ENCODE measurements at places on chromosomes 4 and X.

DNA sequence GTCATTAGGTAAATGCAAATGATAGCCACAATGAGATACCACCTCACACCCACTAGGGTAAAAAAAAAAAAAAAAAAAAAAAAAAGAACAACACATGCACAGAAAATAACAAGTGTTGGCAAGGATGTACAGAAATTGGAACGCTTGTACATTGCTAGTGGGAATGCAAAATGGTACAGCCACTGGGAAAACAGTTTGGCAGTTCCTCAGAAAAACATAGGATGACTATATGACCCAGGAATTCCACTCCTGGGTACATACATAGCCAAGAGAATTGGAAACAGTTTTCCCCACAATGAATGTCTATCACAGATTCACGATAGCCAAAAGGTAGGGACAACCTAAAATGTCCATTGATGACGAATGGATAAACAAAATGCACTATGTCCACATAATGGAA is 161.3 kb upstream of the MAMLD1 start:
- no peak for DNase-seq

- no peak for DNase-seq
Measured at GRCh38 chr4:80065601-80066000, 7.4 kb downstream of the ANTXR2 start.

DNA sequence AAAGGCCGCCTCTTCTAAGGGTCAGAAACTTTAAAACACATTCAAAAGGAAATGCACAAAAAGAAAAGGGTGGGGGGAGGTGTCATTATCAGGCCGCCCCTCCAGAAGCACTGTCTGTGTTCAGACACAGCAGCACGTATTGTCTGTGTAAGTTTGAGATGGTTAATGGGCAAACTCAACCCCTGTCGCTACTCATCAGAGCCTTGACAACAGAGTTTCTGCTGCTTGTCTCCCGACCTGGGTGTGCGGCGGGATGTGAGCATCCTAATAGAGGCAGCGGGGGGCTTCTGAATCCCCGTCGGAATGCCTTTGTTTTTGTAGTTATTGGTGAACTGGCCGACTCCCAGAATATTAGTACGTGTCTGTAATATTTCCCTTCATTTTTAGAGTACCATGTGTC is 158.9 kb downstream of the DCTD start:
- no peak for DNase-seq

DNA sequence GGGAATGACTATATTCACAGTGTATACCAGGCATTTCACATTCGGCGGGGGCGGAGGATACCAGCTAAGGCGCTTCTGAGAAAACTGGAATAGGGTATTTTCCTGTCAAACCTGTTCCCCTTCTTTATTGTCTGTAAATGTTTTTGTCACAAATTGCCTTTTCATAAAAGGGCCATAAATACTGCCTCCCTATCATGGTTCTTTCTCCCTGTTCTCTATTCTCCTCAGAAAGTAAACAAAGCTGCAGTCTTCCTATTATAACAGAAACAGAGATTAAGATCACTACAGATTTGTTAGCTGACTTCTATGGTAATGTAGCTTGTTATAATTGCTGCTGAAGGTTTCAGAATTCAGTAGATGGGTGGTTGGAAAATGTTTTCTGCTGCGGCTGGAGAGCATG is 32.2 kb downstream of the MID2 start:
- no peak for DNase-seq

DNA sequence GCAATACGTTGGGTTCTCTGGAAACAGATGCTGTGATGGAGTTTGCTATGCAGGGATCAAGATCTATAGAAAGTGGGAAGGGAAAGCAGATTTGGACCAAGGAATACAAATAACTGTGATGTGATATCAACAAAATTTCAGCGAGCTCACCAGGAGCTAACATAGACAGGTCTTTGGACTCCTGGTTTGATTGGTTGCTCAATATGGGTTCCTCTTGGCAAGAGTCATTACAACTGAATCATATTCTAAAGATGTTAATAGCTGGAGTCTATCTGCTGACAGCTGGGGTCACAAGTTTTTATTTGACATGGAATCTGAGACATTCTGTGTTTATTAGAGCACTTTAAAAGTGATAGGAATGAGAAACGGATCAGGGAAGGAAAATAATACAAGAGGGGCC is 637.6 kb upstream of the GNPDA2 start:
- no peak for DNase-seq

DNA sequence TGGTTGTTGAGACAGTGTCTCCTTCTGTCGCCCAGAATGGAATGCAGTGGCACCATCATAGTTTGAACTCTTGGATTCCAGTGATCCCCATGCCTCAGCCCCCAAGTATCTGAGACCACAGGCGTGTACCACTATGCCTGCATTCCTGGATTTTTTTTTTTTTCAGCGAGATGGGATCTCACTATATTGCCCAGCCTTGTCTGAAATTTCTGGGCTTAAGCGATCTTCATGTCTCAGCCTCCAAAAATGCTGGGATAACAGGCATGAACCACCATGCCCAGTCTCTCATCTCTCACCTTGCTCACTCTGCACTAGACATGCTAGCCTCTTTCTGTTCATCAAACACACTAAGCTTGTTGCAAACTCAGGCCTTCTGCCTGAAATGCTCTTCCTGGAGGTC is 104.1 kb downstream of the UBE2K start:
- no peak for DNase-seq

- no peak for DNase-seq
Measured at GRCh38 chr4:60544981-60545380, 655.1 kb upstream of the ADGRL3 start.

- DNase-seq = no peak
Measured at GRCh38 chr4:10773656-10774055, 89.1 kb upstream of the CLNK start.

DNA sequence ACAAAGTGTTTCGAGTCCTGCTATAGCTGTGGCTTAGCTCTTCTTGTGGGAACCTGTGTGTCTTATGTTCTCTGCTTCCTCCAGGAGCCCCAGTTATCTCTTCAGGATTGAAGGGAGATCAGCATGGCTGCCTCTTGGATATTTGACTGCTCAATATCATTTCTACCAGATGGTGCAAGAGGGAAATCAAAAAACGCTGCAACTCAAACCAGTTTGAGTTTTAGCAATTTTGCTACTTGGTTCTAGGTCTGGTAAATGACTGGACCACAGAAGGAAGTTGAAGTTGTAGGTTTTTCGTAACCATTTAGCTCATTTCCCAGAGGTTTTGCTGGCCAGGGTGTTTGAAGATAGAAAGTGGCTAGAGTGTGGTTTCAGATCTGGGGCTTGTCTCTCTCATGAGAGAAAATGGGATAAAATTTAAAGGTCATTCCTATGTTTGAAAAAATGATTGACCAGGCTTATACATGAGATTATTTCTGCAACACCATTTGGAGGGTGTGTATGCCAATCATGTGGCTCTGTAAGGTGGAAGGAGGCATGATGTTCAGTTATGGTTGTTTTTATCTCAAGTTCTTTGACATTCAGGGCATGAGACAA is 210.4 kb downstream of the SPRY1 start:
- no peak for DNase-seq

- no peak for DNase-seq
Measured at GRCh38 chr4:76623217-76624045, 188.4 kb downstream of the SHROOM3 start.

DNA sequence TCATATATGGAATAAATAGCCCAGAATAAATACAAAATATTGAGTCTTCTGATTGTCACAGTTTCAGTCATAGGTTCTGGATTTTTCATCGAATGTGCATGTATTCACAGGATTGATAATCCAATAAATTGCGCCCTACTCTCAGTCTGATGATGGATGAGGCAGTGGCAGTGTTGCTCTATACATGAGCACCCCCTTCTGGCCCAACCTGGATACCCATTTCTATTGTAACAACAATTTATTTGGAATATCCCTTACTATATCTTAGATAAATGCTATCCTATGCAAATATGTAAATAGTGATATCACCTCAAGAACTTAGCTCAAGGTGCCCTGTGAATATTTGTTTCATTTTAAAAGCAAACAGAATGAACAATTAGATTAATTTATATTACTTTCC is 733.7 kb upstream of the PABPC4L start:
- DNase-seq = no peak

DNA sequence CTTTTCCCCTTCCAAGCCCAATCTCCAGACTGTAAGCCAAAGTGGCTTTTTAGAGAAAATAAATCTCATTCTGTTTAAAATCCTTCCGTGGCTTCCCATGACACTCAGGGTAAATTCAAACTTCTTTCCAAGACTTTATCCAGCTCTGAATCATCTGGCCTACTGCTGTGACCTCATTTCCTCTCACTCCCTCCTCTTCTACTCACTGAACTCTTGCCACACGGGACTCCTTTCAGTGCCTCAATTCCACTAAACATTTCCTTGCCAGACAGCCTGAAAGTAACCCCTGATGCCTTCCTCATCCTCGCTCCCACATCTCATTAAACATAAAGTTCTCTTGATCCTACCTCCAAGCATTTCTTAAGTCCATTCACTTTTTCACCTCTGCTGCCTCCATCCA is 27.8 kb upstream of the RNF128 start:
- no peak for DNase-seq

DNA sequence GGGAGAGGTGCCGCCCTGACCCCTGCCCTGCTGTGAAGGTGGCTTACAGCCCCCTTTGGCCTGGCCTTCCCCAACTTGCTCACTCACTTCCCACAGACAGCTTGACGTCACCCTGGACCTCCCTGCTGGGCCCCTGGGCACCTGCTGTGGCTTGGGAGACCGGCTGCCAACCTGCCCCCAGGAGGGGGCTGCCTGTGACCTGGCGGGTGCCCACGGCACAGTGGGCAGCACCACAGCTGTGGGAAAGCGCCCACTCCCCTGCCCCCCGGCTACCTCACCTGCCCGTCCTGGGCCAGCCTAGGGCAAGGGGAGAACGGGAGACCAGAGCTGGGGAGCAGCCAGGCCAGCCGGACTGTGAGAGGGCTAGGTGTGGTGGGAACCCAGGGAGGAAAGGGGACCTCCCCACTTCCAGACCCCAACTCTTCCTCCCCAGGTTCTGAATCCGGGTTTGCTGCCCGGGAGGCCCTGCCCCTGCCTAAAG is 2.4 kb upstream of the ZFP92 start:
- no peak for DNase-seq

DNA sequence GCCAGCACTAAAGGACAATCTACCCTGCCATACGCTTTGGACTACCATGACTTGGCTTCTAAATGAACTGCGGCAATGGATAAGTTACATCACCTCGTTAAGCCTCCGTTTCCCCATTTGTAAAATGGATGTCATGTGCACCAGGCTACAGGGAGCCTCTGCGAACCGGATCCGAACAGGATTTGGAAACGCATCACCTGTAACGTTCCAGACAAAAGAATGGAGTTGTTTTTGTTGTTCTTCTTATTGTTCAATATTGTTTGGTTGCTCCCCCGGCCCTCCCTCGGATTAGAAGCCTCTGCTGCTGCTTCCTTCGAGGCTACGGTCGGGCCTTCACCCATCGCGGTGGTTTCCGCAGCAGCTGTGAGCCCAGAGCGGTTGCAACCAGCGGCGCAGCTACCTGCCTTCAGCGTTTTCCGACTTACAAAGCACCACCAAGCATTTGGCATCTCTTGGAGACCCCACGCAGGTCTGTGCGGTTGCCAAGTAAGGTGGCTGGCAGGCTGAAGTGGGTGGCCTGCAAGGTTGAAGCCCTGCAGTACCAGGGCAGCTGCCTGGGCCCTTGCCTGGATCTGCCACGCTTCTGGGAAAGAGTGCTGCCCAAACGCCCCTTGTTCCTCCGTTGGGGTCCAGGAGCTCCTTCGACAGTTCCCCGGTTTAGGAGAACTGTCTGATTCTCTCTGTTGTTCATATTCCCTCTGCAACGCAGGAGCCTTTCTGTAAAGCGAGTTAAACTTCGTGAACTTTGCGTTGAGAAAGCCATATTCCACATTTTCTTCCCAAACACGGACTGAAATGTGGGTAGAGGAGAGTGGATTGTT is 7.1 kb downstream of the NKX3-2 start:
- peak; percentile 45 for DNase-seq

- no peak for DNase-seq
Measured at GRCh38 chr4:151197247-151197646, 79.7 kb upstream of the PRSS48 start.

DNA sequence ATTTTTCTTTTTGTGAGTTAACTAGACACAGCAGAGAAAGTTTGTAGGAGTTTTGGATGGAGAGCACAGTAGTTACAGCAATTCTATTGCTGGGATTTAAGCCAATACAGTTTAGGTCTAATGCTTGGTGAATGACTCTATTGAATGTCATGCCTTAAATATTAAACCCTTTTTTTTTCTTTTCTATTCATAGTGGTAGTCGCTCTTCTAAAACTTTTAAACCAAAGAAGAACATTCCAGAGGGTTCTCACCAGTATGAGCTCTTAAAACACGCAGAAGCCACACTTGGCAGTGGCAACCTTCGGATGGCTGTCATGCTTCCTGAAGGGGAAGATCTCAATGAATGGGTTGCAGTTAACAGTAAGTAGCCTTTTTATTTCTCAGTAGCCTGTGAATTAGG is 34.8 kb upstream of the DCK start:
- no peak for DNase-seq

- no peak for DNase-seq
Measured at GRCh38 chr4:30714408-30715031, 5.6 kb upstream of the PCDH7 start.

DNA sequence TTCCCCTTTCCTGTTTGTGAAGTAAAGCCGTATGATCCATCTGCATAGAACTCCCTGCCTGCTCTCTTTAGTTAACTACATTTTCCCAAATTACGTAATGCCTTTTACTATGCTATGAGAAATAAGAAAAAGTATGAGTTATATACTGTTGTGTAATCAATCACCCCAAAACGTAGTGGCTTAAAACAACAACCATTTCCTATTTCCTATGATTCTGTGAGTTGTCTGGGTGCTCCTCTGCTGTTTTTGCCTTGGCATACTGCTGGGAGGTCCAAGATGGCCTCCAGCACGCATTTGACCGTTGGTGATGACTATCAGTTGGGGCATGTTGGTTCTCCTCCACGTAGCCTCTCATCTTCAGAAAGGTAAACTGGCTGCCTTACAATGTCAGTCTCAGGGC is 39.8 kb downstream of the BBS12 start:
- DNase-seq = no peak

DNA sequence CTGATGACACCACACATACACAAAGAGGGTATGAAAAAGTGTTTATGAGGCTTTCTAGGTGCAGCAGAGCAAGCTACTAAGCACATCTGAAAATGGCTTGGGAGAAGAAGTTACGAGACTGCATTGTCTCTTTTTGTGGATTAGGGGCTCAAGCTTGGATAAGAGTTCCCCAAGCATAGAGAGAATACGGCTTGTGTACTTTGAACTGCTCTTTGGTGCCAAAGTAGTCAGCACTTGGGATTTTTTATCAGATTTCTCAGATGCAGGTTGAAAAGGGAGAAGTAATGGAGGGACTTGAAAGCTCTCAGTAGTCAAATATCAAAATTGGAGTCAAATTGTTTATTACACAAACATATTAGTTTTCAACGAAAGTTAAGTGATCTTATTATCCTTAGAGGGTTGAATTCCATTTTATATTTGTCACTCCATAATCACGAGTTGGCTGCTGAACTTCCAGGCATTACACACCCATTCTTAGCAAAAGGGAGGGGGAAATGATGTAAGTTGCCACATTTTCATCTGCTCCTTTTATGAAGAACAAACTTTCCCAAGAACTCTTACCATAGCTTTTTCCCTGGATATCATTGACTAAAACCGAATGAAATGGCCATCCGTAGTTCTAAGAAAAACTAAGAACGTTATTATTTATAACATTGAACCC is 1904.9 kb downstream of the PCDH7 start:
- no peak for DNase-seq

GRCh38 chrX:810186-810585 is 179.6 kb downstream of the SHOX start:
- no peak for DNase-seq

- DNase-seq = no peak
Measured at GRCh38 chr4:168751263-168752225, 254.7 kb downstream of the PALLD start.
